ENCODE measurements at places on chromosomes 3 and 15.

GRCh38 chr3:171984883-171985282 lies 54.5 kb upstream of the FNDC3B start:
- DNase-seq, result no peak

GRCh38 chr3:118262800-118263402 lies 771.7 kb downstream of the IGSF11 start:
- DNase-seq, result no peak

DNA sequence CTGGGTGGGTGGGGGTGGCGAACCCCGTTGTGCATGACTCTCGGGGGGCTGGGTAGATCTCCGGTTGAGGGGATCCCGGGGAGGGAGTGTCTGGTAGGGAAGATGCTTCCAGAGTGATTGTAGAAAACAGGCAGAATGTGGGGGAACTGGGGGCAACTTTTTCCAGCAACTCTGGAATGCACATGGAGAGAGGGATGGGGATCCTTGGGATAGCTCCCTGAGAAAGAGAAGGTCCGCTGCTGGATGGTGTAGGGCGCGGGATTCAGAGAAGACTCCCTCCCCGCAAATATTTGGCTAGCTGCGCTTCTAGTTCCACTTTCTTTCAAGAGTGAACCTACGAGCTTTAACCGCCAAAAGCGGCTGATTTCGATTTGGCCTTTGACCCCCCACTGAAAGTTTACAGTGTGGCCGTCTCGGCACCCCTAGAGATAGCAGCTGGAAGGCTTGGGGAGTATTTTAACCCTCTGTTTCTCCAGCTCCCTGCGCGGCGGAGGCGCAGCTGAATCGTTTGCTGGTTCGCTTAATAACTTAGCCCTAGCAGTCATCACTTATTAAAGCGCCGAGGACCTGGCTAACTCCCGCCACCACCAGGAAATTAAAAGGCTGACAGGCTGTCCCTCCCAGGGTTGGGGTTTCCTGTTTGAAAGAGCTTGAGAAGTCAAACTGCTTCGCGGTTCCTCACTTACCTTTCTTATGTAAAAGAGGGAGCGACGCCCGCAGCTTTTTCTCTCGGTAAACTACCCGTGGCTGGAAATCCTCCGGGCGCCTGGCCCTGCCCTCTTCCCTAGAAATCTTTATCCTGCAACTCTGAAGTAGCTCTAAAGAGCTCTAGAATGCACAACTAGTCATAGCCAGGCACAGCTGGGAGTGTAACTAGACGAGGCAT lies 1.2 kb downstream of the PHLDB2 start:
- peak; percentile 65 for DNase-seq

GRCh38 chr3:121111914-121112612 lies 204.1 kb downstream of the STXBP5L start:
- DNase-seq, result no peak

- DNase-seq, result no peak
Observed at GRCh38 chr3:153400641-153401040, 238.6 kb downstream of the RAP2B start.

GRCh38 chr15:92810418-92811138 lies 89.5 kb upstream of the CHD2 start:
- DNase-seq, result peak; percentile 88

- no peak for DNase-seq
Observed at GRCh38 chr3:143825513-143825912, 22.8 kb downstream of the SLC9A9 start.

GRCh38 chr3:100087198-100087597 lies 27.1 kb downstream of the FILIP1L start:
- DNase-seq, result no peak

DNA sequence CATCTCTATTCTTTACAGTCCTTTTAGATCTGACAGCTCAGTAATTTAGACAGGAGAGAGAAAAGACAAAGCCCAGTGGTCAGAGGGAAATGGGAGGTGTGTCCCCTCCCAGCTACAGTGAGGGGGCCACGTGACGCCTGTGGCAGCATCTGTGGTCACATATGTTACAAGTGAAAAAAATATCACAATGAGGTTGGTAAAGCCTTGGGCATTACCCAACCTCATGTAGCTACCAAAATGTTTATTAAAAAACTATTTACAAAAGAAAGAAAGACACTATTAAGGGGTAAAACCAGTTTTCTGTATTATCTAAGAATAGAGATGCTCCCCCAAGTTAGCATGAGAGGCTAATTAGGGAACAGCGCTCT lies 42.9 kb upstream of the PLCL2 start:
- peak; percentile 39 for DNase-seq

- peak; percentile 77 for DNase-seq
Observed at GRCh38 chr3:122258757-122259371, 66.2 kb upstream of the CSTA start.

- DNase-seq, result no peak
Observed at GRCh38 chr15:39142500-39142899, 438.4 kb upstream of the THBS1 start.

DNA sequence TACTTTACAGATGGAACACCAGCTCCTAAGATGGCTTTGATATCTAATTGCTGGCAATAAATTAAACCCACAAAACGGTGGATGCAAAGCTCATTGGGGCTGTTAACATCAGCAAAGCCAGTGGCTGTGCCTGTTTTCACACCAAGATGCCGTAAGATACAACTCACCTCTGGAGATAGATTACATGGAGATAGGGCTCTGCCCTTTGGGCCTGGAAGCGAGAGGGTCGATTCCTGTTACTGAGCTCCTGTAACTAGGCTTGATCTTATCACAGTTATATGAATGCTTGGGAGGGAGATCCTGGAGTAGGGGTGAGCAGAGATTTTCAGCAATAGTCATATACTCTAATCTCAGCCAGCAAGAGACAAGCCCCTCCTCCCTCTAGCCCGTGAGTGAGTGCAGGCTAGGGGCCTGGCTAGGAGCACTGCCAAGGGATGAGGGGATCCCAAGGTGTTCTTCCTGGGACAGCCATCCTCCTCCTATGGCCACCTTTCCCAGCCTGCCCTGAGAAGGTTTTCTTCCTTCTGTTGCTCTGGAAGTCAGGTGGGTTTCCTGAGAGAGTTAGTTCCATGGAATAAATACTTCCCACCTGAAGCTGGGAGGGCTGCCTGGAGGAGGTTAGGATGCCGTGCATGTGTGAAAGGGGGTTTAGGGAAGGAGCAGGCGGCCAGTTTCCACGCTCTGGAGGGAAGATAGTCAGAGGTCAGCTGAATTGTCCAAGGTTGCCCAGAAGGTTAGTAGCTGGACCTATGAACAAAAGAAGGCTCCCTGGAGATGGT lies 18.1 kb upstream of the DOCK3 start:
- DNase-seq, result peak; percentile 5

- DNase-seq, result no peak
Observed at GRCh38 chr15:58425185-58425584, 6.6 kb upstream of the LIPC start.

GRCh38 chr3:197545101-197545500 lies 10.7 kb downstream of the BDH1 start:
- DNase-seq, result no peak

GRCh38 chr3:81743096-81744025 lies 18.1 kb downstream of the GBE1 start:
- no peak for DNase-seq

- DNase-seq, result peak; percentile 58
Observed at GRCh38 chr3:121660356-121661171, at the start of gene HCLS1. HCLS1 (minus strand) TSS chr3:121660903; CDS start chr3:121658347, 2,556 bp downstream.

DNA sequence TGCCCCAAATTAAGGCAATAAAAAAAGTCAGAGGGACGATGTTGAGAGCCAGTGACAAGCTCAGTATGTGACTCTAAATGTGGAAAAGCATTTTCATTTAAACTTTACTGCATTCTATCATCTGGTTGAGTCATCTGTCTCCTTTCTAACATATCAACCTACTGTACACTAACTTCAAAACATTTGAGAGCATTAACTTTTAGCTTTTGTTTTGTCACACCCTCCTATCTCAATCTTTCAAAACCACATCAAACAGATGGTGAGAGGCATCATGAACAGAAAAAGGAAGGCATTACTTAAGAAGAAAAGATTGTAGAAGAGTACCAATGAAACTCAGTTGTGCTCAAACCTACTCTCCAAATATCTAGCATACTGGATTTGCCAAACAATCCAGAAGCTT lies 4.8 kb downstream of the LRRC58 start:
- DNase-seq, result no peak

GRCh38 chr15:49044002-49044401 lies 2.2 kb downstream of the SECISBP2L start:
- DNase-seq, result no peak

DNA sequence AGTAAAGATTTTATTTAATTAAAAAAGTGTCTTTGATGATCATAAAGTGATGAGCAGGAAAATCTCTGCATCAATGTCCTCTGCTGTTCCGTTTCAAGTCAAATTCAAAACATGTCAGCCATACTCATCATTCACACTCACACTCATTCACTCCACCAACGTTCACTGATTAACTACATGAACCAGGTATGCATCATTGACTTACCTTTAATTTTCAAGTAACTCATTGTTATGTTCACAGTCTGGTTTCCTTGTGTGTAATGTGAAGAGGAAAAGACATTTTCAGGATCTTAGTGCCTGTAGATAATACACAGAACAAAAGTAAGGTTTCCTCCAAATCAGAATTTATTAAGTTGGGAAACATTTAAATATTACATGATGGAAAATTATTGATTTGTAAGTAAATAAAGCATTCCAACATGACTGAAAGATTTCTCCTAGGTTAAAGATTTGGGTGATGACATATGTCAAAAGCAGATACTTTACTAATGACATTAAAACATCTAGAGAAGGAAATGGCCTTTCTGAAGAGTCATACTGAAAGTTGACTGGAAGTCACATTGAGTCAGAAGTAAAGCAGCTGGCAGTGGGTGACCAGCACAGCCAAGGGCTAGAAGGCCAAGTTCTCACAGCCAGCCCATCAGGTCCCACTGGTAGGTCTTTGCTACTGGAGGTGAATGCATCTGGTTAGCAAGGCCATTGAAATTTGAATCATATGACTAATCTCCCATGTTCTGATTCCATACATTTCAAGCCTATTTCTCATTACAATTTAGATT lies 251.9 kb downstream of the CDIN1 start:
- no peak for DNase-seq

- DNase-seq, result no peak
Observed at GRCh38 chr3:47436180-47436579, 39.6 kb downstream of the SCAP start.

- no peak for DNase-seq
Observed at GRCh38 chr3:168996622-168997021, 666.9 kb downstream of the MECOM start.

GRCh38 chr3:13249664-13250390 lies 170.3 kb downstream of the NUP210 start:
- no peak for DNase-seq

DNA sequence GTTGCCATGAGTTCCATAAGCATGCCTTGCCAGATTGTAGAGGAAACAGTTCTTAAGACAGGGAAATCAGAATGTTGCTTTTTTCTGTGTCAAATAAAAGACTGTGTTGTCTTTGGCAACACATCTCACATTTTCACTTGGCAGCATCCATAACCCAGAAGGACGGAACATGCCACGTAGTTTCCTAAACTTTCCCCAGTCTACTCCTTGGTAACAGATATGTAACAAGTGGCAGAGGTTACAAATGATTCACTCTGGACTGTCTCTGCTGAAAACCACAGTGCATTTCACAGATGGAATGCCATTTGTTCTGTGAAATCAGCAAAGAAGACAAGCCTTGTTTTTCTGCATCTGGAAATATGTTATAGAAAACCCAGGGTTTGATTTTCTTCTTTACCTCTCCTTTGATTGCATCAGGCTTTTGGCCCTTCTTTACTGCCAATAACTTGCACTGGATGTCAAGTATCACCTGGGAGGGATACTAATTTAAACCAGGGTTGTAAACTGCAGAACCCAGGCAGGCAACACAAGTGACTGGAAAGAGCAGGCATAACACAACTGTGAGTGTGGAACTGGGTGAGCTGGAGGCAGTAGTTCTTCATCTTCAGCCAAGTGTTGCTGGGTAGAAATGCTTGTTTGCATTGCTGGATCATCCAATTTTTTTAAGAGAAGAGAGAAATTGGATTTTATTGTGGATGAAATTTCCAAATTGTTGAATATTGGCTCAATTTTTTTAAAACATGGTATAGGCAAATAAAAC lies 124.4 kb upstream of the FOXB1 start:
- DNase-seq, result no peak

- DNase-seq, result no peak
Observed at GRCh38 chr15:95624100-95624499, 706.4 kb upstream of the NR2F2 start.

DNA sequence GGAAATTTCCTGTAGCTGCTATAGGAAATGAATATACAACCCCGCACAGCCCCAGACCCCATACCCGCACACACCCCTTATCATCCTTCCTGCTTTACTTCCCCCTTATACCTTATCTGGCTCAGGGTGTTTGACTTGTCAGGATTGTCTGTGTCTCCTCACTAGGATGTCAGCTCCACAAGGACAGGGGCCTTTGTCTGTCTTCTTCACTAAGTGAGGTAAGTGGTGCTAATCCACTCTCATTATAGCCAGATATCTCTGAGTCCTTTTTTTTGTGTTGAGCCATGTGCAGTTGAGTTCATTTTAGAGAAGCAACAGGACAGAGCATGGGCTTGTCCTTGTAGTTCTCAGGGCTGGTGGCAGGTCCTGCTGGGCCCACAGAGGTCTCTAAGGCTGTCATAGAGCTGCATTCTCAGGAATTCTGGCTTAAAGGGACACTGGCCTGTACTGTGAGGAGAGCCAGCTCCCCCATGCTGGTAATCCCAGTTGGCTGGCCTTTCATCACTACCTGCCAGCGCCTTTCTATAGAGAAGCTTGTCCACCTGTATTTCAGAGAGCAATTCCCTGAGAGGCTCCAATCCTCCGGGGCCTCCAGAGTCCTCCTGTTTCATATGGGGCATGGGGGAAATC lies 9.0 kb downstream of the KY start:
- DNase-seq, result no peak

- no peak for DNase-seq
Observed at GRCh38 chr3:173734473-173734872, 336.9 kb downstream of the NLGN1 start.

- DNase-seq, result peak; percentile 65
Observed at GRCh38 chr3:9399746-9400145, 2.3 kb downstream of the SETD5 start.

DNA sequence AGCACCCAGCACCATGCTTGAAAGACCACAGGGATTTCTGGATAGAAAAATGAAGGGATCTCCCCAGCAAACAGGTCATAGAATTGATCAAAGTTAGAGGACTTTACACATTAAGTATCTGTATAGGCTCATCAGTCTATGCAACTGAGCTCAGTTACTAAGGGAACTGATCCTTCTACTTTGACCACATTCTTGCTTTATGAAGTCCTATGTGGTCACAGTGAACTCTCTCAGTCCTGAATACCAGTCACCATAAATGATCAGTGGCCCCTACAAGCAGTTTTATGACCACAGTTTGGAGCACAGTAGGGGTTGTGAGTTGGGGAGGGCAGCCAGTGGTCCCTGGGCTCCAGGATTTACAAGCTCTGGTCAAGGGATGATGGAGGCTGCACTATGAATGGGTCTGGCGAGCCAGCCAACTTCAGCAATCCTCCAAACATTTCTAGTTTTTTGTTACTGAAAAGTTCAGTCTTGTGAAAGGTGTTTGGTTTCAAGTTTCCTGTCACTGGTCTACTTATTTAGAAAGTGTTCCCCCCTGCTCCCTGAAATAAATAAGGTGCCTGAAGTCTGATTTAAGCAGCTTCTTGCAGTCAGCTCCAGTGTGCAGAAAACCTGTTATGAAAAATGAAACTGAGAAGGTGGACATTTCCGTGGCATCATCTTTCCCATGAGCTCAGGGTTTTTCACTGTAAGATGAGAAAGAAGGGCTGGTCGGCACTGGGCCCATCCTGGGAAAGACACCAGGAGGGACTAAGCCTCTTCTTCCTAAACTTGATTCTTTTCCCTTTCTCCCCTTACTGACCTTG lies 75.5 kb downstream of the DAPK2 start:
- DNase-seq, result no peak

All from left colon (tissue), 2 donors.